ENCODE measurements at places on chromosomes 7 and 10.

DNA sequence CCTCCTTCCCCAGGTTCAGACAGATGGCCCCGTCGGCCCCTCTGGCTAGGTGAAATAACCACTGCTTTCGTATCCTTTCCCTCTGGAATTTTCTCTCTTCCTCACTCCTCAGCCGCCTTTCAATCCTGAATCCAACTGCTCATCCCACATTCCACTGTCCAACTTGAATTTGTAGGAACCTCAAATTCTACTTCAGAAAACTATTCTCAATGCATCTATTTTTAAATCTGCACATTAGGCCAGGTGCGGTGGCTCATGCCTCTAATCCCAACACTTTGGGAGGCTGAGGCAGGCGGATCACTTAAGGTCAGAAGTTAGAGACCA is 78.9 kb downstream of the ITIH5 start:
- DNase-seq: no peak

DNA sequence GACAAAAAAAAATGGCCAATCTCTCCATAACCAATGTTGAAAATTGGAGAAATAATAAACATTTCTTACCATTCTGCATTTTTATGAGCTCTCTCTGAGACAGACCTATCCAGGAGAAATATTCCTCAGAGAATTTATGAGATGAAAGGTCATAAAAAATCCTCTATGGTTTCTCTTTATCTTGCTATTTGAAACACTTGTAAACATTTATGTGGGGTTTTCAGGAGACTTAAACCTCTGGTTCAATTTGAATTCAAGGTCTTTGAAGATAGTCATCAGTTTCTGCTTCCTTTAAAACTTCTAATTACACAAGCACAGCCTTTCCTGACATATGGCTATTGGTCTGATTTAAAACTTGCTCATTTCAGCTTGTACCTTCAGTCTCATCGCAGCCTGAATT is 78.5 kb upstream of the APBB1IP start:
- DNase-seq: no peak

DNA sequence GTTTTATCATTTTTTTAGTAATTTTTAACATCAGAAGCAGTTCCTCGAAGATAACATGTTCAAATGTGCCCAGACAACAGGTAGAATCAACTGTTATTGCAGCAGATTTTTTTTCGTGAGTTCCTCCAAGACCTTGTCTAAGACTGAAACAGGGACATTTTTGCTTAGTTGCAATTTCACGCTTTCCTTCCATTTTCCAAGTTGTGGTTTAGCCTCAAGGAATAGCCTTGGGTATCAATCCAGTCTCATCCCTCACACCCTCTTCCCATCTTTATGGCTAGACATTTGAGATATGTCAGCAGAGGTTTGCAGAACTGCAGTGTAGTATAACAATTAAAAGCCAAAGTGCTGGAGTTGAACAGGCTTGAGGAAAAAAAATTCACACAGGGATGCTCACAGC is 152.5 kb downstream of the SORCS1 start:
- DNase-seq: no peak

DNA sequence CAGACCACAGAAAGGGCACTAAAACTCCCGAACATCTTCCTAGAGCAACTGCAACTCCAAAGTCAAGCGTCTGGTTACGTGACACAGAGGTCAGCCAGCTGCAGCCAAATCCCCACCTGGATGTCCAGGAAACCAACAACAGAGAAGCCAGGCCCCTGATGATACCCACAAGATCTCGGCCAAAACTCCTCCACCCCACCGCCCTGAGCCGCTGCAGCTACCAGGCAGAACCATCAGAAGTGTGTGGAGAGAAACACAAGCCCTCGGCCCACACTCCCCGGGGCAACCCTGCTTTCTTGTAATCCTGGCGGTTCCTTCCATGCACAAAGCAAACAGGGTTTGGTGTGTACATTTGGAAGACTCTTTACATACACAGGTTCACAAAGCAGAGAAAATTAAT is 8.7 kb downstream of the CHST15 start:
- no peak for DNase-seq

DNA sequence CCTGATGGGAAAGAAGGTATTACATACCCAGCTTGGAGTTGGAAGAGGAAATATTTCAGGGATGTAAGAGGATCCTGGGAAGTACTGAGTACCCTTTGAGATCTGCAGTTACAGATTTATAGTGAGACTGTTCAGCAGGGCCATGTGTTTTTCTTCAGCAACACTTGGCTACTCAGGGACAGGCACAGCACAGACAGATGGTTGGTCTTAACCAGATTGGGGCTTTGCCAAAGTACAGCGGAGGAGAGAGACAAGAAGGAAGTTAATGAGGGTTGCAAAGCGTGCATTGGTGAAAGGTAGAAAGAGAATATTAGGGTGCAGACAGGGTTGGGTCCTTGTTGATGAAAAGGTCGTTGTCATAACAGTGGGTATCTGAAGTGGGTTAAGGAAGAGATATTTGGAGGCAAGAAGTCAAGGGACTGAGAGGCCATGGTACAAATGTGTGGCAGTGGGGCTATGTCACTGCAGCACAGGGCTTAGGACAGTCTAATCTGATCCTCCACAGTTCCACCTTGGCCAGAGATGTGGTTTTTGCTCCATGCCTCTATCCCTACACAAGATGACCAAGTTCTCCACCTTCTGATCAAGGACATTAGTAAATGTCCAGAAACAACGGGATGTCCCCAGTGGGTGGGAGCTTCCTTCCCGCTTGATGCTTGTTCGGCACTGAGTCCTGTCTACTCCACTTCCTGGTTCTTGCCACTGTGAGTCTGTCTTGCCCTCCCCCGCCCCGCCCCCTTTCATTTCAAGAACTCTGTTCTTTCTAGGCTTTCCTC is 18.9 kb upstream of the DNAJC1 start:
- no peak for DNase-seq

GRCh38 chr7:28258240-28258639 is 77.6 kb upstream of the JAZF1 start:
- no peak for DNase-seq

DNA sequence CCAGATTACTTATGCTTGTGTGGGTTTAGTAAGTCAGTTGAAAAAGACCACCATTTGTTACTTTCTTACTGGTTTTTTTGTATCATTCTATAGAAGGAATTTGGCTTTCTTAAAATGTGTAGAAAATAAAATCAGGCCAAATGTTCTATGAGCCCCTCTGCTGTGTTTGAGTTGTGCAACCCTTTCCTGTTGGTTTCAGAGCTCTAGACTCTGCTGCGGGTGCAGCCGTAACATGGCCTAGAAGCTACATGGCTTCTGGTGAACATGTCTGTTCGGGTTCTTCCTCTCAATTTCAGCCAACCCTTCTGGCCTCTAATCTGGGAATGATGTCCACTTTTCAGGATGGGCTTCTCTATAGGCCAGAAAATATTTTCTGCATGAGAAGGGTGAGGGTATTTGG is 56.6 kb upstream of the RAB18 start:
- no peak for DNase-seq

GRCh38 chr7:27247000-27247399 is 4.4 kb downstream of the EVX1 start:
- DNase-seq: no peak

DNA sequence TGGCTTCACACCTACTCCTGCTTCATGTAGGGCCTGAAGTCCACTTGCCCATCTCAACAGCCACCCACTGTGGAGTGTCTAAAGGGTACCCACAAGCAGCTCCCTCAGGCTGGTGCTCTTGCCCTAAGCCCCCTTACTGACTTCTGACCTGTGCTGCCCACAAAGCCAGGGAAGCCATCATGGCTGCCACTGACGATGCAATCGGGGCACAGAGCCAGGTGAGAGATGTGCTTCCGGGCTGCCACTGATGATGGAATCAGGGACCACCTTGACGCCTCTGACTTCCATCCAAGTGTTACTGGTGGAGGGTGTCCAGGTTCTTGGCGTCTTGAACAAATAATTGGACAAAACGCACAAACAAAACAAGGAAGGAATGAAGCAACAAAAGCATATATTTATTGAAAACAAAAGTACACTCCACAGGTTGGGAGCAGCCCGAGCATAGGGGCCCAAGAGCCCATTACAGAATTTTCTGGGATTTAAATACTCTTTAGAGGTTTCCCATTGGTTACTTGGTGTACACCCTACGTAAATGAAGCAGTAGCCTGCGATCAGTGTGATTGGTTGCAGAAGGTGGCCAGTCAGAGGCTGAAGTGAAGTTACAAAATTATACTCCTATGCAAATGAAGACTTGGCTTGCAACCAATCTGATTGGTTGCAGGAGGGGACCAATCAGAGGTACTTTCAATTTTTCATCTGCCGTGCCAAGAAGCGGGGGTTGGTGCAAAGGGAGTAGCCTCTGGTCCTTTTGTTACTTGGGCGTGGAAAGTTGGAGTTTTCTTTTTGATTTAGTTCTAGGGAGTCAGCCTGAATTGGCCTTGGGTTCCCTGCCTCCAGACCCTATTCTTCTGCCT is 4.5 kb downstream of the CPA2 start:
- no peak for DNase-seq

- DNase-seq: no peak
These were observed 135.4 kb downstream of the MYOF start for GRCh38 chr10:93346694-93347093.

DNA sequence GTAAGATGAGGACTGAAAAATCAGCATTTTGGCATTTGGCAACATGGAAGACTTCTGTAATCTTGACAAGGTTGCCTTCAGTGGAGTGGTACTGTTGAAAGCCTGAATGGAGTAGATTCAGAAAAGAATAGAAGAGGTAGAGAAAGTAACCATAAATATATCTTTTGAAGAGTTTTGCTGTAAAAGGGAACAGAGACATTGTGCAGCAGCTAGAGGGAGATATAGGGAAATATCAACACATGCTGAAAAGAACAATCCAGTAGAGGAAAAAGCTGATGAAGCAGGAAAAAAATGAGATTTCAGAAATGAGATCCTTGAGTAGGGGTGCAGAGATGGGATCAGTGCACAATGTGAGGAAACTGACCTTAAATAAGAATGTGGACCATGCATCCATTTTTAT is 60.0 kb downstream of the RAPGEF5 start:
- no peak for DNase-seq

- DNase-seq: no peak
These were observed 130.1 kb downstream of the TCERG1L start for GRCh38 chr10:131181456-131181855.

GRCh38 chr7:142925413-142925812 is 8.1 kb downstream of the TRPV5 start:
- DNase-seq: no peak

DNA sequence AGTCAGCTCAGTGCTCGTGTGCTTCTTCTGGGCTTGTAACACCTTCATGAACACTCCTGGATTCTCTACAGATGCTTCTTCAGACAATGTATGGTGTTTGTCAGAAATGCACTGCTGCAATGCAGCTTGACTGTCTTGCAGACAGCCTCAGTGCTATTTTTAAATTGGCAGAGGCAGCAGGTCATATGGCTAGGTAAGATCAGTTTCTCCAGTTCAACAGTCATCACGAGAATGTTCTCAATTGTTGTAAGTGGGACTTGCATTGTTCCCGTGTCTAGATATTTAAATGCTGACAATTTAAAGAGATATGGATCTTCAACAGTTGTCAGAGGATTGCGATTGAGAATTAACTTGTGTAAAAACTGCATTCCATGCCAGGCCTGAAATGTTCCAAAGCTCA is 7.6 kb upstream of the ACBD5 start:
- DNase-seq: no peak

DNA sequence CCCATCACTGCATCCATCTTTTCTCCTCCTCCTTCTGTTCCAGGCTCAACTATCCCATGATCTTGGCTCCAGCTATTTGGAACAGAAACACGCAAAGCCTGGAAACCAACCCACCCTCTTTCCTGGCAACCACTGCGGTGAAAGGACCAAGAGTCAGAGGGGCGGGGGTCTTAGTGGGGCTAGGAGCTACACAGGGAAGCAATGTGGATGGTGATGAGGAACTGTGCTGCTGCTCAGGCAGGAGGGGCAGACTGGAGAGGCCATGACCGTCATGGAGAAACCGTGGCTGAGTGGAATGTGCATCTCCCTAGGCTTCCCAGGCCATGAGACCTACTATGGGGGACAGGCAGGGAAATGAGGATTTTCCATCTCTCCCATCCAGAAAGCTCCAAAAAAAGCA is 25.6 kb downstream of the PLAC9 start:
- DNase-seq: no peak

DNA sequence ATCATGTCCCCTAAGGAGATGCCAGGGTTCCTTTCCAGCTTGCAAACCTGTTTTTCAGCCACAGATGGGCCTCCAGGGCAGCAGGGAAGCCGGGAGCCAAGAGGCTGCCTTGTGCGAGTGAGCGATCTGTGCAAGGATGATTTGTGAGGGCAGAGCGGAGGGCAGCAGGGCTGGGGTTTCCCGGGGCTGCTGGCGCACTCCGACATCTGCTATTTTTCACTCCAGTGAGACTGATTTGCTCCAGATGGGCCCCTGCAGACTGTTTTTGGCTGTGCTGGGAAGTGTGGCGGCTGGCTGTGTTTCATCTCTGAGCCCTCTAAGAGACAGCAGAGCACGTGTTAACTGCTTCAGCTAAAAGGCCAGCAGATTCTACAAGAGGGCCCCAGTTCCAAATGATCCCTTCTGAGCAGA is 466.2 kb downstream of the TYW1 start:
- DNase-seq: no peak

DNA sequence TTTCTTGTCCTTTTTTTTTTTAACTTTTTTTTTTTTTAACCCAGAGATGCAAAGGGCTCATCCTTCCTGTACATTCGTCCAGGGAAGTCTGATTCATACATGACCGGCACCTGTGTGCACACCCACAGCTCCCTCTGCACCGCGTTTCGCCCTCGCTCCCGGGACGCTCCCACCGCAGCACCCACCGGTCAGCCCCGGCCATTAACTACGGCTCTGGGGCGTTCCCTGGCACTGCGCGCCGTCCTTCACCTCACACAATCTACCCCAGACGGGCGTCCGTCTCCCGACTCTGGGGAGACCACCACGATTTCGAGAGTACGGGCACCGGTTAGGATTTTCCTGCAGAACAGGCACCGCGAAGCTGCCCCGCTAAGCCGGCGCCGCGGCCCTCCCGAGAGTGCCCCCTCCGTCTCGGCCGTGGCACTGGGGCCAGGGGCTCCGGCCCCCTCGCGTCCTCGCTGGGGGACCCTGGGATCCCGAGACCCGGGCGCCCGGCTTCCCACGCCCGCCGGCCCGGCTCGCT is 452 bp downstream of the ATE1 start:
- no peak for DNase-seq

DNA sequence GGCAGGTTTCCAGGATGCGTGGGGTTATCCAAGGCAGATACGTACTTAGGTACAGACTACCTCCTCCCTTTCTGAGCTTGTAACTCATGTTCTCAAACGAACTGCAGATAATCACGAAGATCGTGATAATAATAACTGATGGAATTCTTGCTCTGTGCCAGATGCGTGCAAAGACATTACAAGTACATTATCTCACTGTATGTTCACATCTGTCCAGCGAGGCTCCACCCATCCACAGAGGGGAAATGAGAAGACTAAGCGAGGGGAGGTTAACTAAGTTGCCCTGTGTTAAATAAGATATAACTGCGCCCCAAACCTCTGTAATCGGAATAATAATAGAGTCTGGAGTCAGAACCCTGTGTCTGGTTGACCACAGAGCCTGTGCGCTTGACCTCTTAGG is 1.9 kb downstream of the GALNT17 start:
- DNase-seq: no peak
